GOT3 (cell line): ENCODE measurements at places on chromosomes 2 and 18.

GRCh38 chr2:218180467-218181114 lies 13.8 kb upstream of the CXCR1 start:
- no peak for DNase-seq

DNA sequence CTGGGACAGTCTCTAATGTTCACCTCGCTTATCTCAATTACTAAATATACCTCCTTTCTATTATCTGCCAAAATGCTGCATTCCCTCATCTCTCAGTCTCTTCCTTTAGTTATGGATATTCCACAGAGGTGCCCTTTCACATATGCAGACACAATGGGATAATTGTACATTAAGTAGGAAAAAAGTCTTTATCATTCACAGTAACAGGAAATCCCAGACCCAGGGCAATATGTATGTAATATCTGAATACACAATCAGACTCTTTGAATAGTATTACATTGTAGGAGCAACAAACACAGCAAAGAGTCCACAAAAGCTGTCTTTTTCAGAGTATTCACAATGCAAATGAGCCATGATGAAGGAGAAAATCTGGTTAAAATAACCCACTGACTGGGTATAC lies 1399.0 kb upstream of the ZEB2 start:
- no peak for DNase-seq

- peak; percentile 48 for DNase-seq
Observed at GRCh38 chr2:199458806-199459285, 1.1 kb upstream of the SATB2 start.

- no peak for DNase-seq
Observed at GRCh38 chr18:59079264-59079663, 60.4 kb upstream of the SEC11C start.

GRCh38 chr2:65232636-65233035 lies 5.0 kb downstream of the ACTR2 start:
- no peak for DNase-seq

GRCh38 chr2:112198780-112199179 lies 56.1 kb downstream of the ZC3H8 start:
- DNase-seq, result no peak

- no peak for DNase-seq
Observed at GRCh38 chr2:50957896-50958295, 74.0 kb downstream of the NRXN1 start.
